Stimulated activated CD4-positive, alpha-beta T cell treated with anti-CD3 and anti-CD28 coated beads, TNF-alpha, amount 100 ng/mL, for 48 hours (primary cell): ENCODE measurements at places on chromosomes 6 and 20.

- no peak for DNase-seq
Measured at GRCh38 chr20:1835186-1836035, 59.8 kb upstream of the SIRPA start.

DNA sequence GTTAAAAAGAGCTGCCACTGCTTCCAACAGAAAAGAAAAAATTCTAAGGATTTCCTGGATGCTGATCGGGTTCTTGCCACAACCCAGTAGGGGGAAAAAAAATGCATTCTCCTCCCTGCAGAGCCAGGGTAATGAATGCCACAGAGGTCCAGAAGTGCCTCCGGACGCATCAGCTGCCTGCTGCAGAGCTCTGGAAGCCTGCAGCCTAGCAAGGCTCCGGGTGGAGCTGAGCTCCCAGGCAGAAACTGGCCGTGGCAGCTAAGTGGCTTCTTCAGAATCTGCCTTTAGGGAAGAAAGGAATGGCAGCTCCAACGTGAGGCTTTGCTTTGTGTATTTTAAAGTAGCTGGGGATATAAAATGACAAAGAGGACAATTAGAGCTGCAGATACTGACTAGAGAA lies 155.0 kb downstream of the CFAP61 start:
- no peak for DNase-seq

DNA sequence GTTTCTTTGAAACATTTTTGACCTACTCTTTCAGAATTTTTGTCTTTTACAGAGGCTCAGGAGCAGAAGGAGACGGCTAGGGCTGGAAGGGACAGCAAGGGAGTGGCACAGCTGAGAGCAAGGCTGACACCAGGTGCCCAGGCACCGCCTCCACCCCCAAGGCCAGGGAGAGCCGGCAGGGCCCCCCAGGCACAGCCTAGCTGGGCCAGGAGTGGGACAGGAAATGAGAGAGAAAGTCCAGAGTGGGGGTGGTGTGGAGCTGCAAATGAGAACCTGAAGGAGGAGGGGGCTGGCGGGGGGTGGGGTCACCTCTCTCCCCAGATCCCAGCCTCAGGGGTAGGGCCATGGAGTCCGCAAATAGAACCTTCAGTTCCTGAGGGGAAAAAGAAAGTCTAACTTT lies 236.7 kb downstream of the CDC5L start:
- DNase-seq: no peak

DNA sequence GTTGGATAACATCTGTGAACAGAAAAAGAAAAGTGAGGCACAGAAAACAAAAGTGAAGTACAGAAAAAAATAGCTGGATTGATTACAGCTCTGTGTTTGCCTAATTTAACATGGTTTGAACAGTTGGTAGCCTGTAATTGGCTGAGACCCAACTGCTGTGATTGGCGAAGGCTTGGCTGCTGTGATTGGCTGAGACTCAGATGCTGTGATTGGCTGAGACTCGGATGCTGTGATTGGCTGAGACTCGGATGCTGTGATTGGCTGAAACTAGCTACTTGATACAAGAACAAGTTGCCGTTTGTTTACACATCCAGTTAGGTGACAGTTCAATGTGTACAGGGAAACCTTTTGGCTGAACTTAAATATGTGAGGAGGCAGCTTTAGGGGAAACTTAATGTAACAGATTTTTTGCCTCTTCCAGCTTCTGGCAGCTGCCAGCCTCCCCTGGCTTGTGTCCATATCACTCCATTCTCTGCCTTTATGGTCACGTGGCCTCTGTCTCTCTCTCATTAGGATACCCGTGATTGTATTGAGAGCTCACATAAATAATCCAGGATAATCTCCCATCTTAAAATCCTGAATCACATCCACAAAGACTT lies 223.4 kb upstream of the FOXA2 start:
- DNase-seq: no peak

DNA sequence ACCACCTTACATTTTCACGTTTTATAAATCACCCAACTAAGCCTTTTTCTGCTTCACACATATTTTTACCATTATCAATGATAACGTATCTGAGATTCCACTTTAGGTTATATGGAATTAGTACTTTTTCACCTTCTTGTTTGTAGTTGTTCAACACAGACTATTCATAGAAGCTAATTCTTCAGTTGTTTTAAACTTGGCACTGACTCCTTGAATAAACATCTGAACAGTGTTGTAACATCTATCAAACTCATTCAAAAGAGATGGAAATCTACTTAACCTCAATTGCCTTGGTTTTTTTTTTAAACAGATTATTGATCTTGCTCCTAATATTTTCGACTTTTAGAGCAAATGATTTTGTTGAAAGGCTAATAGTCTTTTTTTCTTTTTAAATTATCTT lies 34.2 kb downstream of the PTPRA start:
- DNase-seq: no peak

DNA sequence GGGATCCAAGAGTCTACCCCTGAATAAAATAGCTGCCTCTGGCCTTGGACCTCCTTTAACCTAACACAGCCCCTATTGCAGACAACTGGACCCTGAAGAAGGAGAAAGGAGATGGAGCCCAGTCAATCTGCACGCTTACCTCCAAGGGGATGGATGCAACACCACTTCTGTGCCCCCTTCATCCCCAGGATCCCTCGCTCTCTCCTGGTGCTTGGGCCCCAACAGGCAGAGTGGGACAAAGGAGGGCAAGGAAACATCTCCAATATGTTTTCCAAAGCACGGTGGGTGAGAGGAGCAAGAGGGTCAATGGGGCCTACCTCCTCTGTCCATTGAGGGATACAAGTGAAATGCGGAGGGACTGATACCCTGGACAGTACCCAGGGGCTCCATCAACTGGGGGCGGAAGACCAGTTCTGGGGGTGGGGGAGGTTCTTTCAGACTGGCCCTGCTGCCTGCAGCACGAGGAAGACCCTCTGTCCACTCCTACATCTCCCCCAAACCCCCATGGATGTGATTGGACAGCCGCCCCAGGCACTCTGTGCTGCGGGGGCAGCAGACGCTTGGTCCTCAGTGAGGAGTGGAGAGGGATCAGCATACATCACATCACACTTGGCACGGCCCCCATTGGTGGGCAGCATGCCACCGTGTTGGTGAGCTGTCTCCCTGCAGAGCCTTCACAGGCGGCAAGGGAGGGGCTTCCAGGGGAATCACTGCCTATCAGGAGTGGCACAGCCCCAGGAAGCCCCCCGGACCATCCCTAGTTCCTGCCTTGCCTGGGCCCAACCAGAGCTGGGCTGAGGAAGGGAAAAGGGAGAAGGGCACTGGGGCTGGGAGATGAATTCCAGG lies 70.6 kb downstream of the MRPL14 start:
- no peak for DNase-seq

DNA sequence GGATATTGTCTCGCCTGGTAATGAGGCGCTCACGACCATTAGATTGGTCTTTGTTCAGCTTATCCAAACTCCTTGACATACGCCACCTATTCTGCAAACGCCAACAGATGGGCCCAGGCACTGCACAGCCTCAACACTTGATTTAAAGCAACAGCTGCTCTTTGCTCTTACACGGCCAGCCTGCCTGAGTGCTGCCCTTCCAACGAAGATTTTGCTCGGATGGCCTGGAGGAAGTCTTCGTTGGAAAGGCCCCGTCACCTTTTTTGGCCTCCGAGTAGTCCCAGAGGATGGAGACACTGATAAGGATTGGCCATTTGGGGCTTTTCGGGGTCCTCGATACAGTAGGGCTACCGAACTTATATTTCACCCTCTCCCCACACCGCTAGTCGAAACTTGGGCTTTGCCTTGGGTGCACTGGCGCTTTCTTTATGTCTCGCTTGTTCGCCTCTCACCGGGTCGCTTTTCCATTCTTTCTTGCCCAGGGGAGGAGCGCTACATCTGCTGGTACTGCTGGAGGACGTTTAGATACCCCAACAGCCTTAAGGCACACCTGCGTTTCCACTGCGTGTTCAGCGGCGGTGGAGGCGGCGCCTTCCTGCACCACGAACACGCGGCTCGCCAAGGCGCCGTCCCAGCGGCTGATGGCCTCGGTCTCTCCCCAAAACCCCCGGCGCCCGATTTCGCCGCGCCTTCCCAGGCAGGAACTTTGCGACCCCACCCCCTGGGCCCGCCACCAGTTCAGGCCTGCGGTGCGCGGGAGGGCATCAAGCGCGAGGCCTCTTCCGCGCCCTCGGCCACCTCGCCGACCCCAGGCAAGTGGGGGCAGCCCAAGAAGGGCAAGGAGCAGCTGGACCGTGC lies 6.1 kb downstream of the PRDM13 start:
- no peak for DNase-seq

- no peak for DNase-seq
Measured at GRCh38 chr6:26472549-26473290, 15.0 kb downstream of the BTN2A1 start.

- no peak for DNase-seq
Measured at GRCh38 chr20:47392015-47392720, 35.7 kb upstream of the ZMYND8 start.

DNA sequence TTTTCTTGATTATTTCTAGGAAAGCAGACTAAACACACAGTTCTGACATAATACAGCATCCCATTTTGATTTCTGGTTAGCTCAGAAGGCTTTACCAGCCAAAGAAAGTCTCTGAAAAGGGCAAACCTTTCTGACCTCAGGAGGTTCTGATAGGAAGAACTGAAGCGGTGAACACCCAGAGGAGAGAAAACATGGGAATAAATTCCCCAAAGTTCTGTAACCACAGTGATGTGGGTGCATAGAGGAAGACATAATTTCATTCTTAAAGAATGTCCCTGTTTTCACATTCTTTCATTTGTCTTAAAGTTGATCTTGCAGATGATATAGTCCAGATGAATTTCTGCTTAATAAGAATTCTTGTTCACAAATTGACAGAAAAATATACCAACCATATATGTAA lies 60.3 kb downstream of the RSPO3 start:
- DNase-seq: no peak

GRCh38 chr6:144901412-144901811 lies 616.3 kb downstream of the UTRN start:
- no peak for DNase-seq

GRCh38 chr20:31869942-31870725 lies at the start of the genes DUSP15 and TTLL9:
DUSP15 (minus strand) TSS chr20:31870527; CDS start chr20:31870337, 190 bp downstream.
TTLL9 (plus strand) TSS chr20:31870634; CDS start chr20:31871127, 493 bp downstream.
- DNase-seq: no peak

- no peak for DNase-seq
Measured at GRCh38 chr20:33561692-33562601, 72.1 kb downstream of the CBFA2T2 start.

GRCh38 chr20:63617092-63617875 lies 9.6 kb downstream of the GMEB2 start:
- no peak for DNase-seq

DNA sequence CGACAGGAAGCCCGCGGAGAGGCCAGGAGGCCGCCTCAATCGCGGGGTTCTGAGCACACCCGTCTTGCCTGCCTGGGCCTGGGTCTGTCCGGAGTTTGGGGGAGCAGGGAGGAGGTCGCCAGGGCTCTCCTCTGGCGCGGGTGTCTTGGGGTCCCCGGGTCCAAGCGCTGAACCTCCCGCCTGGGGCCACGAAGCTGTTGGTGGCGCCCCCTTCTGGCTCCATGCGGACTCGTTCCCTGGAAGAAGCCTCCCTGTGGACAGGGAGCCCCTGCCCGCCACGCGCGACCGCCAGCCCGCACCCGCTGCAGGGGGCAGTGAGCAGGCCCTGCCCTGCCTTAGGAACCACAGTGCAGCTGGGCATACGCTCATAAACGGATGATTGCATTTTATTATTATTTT lies 44.7 kb downstream of the MCUR1 start:
- no peak for DNase-seq

DNA sequence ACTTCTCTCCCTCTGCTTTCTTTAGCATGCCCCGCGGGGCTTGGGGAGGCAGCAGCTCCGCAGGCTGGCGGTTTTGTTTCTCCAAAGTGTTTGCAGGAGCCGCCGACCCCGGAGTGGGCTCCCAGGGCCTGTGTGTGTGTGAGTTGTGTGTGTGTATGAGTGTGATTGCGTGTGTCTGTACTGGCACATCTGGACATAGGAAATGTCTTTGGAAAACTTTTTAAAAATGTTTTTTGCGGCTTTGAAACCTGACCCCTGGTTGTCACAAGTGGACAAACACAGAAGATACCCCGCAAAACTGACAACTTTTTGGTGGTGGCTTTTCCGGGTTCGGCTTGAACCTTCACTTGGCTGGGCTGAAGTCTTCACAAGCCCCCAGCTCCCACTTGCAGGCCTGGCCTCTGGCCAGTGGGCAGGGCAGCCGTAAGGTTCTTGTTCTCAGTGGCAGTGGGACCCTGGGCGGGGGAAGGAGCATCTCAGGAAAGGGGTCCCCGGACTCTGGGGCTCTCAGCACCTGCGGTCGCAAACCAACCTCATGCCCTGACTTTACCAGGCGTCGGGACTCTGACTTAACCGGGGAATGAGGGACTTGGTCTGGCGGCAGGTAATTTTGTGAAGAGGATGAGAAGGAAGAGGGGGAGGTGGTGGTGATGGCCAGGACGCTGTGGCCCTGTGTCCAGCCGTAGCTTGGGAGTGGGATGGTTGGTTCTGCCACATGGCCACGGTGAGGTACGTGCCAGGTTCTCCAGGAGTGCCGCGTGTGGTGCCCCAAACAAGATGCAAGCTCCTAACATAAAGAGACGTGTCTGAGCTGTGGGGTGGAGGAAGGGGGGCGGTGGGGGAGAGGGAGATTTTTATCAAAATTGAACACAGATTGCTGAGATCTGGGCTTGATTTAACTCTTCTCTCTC lies 619 bp downstream of the DAAM2 start:
- DNase-seq: no peak

DNA sequence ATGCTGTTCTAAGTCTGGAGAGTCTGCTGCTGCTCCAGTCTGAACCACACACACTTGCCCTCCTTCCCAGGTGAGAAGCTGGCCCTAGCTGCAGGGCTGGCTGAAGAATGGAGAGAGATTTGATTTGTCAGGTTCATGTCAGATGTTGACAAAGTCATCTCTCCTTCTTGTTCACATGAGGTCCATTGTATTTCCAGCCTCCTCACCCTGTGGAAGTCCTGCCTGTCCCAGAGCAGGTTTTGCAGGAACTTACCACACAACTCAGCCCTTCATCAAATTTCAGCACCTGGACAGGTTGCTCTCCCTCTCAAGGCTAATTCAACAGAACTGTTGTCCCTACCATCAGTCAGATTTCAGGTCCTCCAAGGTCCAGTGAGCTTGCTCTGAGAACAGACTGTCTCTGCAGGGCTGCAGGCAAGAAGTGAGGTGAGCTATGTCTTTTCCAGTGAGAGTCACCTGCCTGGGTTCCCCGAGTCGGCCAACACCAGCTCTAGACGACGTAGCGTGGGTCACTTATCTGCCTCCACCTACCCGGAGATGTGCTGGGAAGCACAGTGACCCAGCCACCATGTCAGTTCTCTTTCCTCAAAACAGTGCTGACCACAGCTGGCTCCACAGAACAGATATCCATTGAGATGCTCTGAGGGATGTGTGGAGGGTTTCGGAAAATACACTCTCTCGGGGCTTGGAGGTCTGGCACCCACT lies 58.0 kb upstream of the CD93 start:
- no peak for DNase-seq
